T1000 (cell line): ENCODE measurements at places on chromosomes 13 and 19.

GRCh38 chr13:109776575-109776974 is 9.8 kb downstream of the IRS2 start:
- no peak for DNase-seq

GRCh38 chr13:48492096-48492440 is 40.8 kb downstream of the RCBTB2 start:
- no peak for DNase-seq

DNA sequence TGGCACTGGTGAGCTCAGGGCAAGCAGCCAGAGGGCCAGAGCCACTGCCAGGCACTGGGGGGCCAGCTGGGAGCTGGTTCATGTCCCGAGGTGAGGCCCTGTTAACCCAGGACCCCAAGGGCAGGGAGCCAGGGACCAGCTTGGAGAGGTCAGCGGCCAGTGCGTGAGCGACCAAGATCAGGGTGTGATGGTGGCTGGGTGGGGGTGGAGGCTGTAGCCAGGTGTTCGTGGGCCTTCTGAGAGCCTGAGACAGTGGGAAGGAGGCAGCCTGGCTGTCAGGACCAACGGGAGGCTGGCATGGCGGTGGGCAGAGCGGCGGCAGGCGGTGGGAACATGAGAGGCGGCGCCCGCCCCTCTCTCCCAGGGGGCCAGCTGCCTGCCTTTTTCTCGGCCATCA is 8.1 kb upstream of the KPTN start:
- no peak for DNase-seq

GRCh38 chr13:112726016-112726767 is 36.4 kb downstream of the ATP11A start:
- DNase-seq: no peak

DNA sequence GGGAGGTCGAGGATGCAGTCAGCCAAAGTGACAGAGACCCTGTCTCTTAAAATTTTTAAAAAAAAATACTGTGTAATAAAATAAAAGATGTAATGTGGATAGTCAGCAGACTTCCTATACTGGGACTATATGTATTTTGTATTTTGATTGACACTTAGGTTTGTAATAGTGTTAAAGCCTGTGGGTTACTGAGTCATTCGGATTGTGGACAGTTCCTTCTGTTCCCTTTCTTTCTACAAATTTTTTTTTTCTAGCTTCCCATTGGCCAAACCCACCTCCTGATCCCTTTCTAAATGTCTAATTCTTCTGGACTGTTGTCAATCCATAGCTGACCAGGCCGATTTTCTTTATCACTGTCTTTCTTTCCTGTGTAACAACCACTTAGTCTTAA is 108.0 kb downstream of the DNAJC3 start:
- DNase-seq: no peak

GRCh38 chr13:42865768-42866102 is 84.4 kb downstream of the FAM216B start:
- no peak for DNase-seq

GRCh38 chr13:55159765-55160164 is 1981.0 kb upstream of the PRR20A start:
- no peak for DNase-seq
